Testis (tissue), 5 donors: ENCODE measurements at places on chromosomes 16 and 17. TPM values are rescaled to one million over a fixed set of nuclear protein-coding genes. Genes with fewer than 3 reads are reported as not detected.

Gene SULT1A4
- 1.9 TPM for total RNA-seq

Gene GAS7
- 152 TPM for total RNA-seq

Gene HELZ
- total RNA-seq = 154 TPM

GRCh38 chr16:83888672-83889044 lies 10.3 kb upstream of the MLYCD start:
- H3K27me3 ChIP-seq = no peaks in the 10 kb centered on the region
- peaks cover 9% of the 10 kb centered on the region for H3K4me1 ChIP-seq
- no peaks in the 10 kb centered on the region for H3K36me3 ChIP-seq
- peak; percentile 71 for DNase-seq
- H3K27ac ChIP-seq = no peak overlapping the region
- no peak overlapping the region for H3K4me3 ChIP-seq

- no peak for DNase-seq
- no peaks in the 10 kb centered on the region for H3K27me3 ChIP-seq
- peaks cover 66% of the 10 kb centered on the region for H3K4me1 ChIP-seq
- H3K36me3 ChIP-seq = no peaks in the 10 kb centered on the region
- no peak overlapping the region for H3K27ac ChIP-seq
- no peak overlapping the region for H3K4me3 ChIP-seq
Measured at GRCh38 chr17:17107891-17108431, 65.7 kb downstream of the MPRIP start.

DNA sequence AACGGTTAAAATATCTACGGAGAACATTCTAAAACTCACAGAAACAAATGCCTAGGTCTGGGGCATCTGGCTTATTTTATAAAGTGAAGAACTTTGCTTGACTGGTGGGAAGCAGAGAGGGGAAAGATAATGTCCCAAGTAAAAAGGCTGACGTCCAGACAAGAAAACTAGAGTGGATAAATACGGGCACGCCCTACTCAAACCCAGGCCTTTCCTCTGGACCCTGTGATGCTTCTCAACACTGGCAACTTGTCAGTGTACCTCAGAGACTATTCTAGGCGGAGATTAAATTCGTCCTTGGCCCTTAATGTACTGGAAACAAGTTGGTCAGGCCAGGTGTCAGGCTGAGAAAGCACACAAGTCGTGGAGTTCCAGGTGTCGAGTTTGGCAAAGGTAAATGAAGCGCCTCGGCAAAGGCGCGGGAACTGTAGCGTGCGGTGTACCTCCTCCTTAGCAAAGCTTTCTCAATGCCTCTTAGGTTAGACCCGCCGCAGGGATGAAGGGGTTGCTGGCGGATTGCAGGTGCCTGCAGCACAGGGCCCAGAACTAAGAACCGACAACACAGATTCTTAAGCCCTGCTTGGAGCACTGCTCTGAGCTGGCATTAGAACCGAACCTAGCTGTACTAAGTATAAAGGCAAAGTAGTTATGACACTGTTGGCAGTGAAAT lies 668 bp upstream of the UNK start:
- no peaks in the 10 kb centered on the region for H3K36me3 ChIP-seq
- peaks cover 26% of the 10 kb centered on the region for H3K4me1 ChIP-seq
- peak; percentile 40 for DNase-seq
- H3K27ac ChIP-seq = peak overlapping the region; percentile 100

GRCh38 chr16:11224096-11224893 lies 31.7 kb downstream of the SOCS1 start:
- no peaks in the 10 kb centered on the region for H3K36me3 ChIP-seq
- peaks cover 5% of the 10 kb centered on the region for H3K4me1 ChIP-seq
- H3K27me3 ChIP-seq = no peaks in the 10 kb centered on the region
- no peak overlapping the region for H3K27ac ChIP-seq
- no peak overlapping the region for H3K4me3 ChIP-seq
- peak; percentile 81 for DNase-seq
